ENCODE measurements at places on chromosomes 5 and 9.
A peak's percentile ranks its signal among the peaks of the same experiment; 100 is the strongest.

DNA sequence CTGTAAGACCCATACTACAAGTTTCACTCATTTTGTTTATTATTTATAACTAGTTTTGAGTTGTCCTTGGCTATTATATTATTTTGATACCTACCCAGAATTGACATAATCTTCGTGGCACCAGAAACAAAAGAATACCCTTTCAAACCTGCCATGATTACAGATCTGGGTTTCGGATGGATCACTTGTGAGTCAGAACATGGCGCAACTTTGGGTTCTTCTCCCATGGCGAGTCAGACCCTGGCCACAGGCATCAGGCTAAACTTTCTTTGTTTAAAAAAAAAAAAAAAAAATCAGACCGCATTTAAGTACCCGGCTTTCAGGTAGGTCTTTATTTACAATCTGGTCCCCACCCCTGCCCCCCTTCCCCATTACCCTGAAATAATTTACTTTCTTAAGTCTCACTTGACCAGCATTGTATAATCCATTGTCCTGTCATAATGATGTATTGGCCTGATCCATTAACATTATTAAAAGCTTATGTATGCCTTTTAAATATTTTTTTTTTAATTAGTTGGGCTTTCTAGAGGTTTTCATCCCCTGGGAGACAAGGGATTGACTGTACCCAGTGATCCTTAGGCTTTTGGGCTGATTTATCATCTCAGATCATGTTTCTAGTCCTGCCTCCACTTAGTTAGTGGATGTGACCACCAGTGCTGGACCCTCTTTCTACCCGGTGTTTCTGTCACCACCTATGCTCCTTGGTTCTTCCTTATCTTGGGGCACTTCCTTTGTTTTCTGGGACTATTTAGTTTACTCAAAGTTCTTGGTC, 43.9 kb downstream of the F2RL2 start:
- peak; percentile 8 for DNase-seq

- DNase-seq, result peak; percentile 94
Measured at GRCh38 chr5:177300236-177300880, 3.2 kb downstream of the RAB24 start.

DNA sequence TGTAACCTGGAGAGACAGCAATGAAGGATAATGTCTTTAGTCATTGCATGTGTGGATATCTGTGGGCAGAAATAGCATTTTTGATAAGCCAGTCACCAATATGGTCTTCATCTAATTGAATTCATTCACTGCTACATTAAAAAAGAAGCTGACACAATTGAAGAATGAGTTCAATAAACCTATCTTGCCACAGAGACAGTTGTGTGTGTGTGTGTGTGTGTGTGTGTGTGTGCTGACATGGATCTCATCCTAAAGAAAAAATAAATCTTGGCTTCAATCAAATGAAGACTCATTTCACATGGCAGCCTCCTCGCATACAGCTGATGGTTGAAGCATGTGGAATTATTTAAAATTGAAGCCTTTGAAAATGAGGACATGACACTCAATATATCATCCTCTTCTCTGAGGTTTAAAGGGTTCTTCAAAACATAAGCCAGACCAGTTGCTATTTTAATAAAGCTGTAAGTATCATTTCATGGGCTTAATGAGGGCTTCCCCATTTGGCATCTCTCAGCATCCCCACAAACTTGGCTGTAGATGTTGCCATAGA, 118.5 kb upstream of the PTPN3 start:
- DNase-seq, result no peak

GRCh38 chr5:171659896-171660295, 125.7 kb upstream of the SMIM23 start:
- DNase-seq, result no peak

DNA sequence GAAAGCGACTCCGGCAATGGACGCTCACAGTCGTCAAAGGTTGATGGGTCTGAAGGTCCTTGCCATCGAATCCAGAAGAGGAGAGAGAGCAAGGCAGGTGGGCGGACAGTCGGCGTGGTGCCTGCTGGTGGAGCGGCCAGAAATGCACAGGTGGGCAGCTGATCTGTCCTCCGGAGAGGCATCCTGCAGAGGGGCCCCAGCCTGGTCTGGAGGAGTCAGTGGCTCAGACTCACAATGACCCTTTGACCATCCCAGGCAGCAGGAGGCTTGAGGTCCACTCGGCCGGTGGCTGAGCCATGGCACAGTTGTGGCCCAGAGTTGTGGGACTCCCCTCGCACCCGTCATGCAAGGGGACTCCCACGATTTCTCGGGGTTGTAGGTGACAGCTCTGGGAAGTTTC, 34.4 kb upstream of the FCN2 start:
- DNase-seq, result no peak

DNA sequence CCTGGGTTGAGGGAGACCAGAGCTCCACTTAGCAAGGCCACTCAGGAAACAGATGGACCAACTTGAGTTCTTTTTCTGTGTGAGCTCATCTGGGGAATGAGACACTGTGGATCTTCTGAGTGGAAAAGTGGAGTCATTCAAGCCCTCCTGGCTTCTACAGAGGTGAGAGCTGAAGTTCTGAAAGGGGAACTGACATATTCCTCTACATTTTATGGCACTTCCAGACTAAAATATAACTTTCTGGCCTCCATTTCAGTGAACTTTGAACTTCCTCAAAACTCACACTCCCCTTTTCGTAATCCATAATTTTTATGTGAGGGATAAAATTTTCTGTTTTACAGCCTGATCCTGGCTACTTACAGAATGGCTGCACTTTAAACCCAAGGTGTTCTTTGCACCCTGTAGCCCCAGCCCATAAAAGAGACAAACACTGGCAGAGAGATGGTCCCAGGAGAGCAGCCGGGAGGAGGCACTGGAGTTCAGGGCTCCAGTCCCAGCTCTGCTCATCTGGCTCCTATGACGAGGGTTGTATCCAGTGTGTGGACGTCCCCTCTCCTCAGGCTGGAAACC, 10.8 kb downstream of the SPAAR start:
- DNase-seq, result no peak
